H1 (cell line): ENCODE measurements at places on chromosomes 13 and 19.

GRCh38 chr19:38699027-38699346 lies 45.3 kb downstream of the CAPN12 start:
- no peak for DNase-seq
- no peaks in the 10 kb centered on the region for H3K27me3 ChIP-seq
- peaks cover 17% of the 10 kb centered on the region for H3K36me3 ChIP-seq

GRCh38 chr13:102191951-102192502 lies 209.8 kb downstream of the FGF14 start:
- no peaks in the 10 kb centered on the region for H3K36me3 ChIP-seq
- no peak for DNase-seq
- H3K27me3 ChIP-seq: no peaks in the 10 kb centered on the region
- H3K4me3 ChIP-seq: no peak overlapping the region
- no peak overlapping the region for H3K27ac ChIP-seq

- no peak for DNase-seq
- H3K36me3 ChIP-seq: no peaks in the 10 kb centered on the region
- no peak overlapping the region for H3K27ac ChIP-seq
- H3K27me3 ChIP-seq: no peaks in the 10 kb centered on the region
- no peak overlapping the region for H3K4me3 ChIP-seq
Measured at GRCh38 chr13:46404733-46405100, 17.7 kb upstream of the RUBCNL start.

GRCh38 chr13:101575581-101575980 lies 123.1 kb downstream of the ITGBL1 start:
- no peak for DNase-seq
- H3K27ac ChIP-seq: no peak overlapping the region
- H3K4me1 ChIP-seq: no peaks in the 10 kb centered on the region
- H3K36me3 ChIP-seq: no peaks in the 10 kb centered on the region
- no peak overlapping the region for H3K4me3 ChIP-seq

DNA sequence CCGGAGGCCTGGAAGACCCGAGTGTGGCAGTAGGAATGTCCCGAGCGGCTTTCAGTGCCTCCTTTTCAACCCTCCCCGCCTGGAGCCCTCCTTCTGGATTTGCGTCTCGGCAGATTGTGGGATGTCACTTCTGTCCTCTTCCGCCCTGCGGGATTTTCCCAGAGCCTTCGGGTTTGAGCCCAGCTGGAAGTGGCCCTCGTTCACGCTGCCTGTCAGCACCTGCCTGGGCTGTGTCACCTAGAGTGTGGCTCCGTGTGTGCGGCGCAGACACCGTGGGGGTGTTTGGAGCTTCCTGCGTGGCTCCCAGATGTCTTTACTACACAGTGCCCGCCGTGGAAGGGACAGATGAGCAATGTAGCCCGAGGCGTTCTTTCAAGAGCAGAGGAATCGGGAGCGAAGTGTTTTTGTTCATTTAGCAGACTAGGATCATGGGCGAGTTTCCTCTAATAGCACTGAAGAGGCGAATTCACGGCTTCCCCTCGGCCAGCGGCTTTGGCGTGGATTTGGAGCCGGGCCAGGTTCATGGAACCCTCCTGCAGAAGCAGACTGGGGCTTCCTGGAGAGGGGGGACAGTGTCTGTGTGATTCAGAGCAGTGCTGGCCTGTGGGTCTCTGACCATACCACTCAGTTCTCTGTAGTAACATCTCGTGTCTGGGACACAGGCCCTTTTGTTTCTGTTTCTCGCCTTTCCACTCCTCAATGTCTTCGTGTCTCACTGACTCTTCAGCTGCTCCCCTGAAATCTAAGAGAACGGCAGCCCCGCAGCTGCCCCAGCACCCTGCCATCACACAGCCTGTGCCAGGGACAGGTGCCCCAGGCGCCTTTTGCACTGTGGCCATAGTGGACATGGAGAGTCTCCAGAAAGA lies 68.0 kb downstream of the KDM4B start:
- H3K4me3 ChIP-seq: no peak overlapping the region
- H3K27ac ChIP-seq: no peak overlapping the region
- no peaks in the 10 kb centered on the region for H3K27me3 ChIP-seq
- peaks cover 8% of the 10 kb centered on the region; the same call in 1 of the 2 replicates for H3K36me3 ChIP-seq
- no peak for DNase-seq

DNA sequence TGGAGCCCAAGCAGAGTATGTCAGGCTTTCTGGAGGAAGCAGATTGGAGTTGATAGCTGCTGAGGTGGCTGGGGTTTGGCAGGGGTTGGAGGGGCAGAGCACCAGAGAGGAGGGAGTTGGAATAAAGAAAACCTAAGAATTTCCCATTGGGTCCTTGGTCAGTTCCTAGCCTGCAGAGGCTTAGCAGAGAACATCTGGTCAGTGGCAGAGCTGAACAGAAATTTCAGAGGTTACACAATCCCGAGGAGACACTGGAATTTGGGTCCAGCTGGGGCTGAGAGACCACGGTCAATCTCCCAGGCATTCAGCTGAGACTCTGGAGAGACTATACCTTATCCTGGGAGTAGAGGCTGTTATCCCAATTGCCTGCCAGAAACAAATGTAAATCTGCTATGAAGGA lies 84.4 kb downstream of the DPY19L3 start:
- DNase-seq: no peak
- H3K4me3 ChIP-seq: no peak overlapping the region
- H3K27ac ChIP-seq: no peak overlapping the region

DNA sequence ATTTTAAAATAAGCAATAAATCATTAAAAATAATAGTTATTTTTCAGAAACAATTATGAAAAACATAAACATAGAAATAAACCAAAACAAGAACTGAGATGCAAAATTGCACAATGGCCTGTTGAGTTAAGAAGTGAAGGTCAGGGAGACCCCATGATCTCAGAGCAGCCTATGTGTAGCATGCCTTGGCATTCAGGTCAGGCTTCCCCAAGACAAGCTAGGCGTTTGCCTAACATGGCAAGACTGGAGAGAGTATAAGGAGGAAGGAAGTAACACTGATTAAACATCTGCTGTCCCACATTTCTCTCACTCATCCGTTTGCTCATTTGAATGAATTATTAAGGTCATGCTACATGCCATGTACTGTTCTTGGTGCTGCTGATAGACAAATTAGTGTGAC lies 291.8 kb downstream of the TSHZ3 start:
- no peaks in the 10 kb centered on the region for H3K36me3 ChIP-seq
- no peak overlapping the region for H3K4me3 ChIP-seq
- H3K4me1 ChIP-seq: no peaks in the 10 kb centered on the region
- no peaks in the 10 kb centered on the region for H3K27me3 ChIP-seq

DNA sequence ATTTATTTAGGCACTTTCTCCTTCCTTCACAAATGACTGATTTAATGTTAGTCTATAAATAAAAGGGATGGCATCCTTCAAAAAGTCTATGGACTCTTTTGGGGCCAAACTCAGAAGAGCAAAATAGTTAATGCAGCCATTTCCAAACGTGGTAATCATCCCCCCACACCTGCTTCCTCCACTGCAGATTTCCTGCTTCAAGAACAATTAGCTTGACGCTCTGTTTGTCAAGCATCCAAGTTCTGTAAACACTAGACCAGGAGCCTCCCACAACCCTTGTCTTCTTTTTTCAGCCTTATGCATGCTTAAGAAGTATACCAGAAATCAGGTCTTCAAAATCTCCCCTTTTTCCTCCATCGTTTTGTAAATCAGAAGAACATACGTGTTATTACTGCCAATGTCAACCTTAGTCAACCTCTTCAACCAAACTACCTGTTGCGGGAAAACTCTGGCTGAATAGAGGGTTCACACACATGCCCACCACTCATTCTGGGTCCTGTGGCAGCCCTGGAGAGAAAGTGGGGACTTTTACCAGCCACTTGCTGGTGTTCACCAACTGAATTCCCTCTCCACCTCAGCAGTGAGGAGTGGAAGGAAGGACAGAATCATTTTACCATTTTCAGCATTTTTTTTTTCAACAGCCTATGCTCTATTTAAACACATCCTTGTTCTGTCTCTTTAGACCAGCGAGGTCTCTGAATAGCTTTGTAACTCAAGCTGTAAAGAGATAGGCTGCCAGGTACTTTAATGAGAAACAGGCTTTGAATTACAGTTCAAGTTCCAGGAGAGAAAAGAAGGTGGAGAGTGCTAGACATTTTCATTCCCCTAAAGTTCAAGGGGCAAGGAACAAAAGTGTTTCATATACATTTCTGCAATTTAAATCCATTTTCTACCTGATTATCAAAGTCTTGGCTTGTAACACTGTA lies 39.1 kb downstream of the EFNB2 start:
- no peak overlapping the region for H3K4me3 ChIP-seq
- H3K36me3 ChIP-seq: peaks cover 18% of the 10 kb centered on the region
- no peaks in the 10 kb centered on the region; the same call in 1 of the 2 replicates for H3K4me1 ChIP-seq
- H3K27ac ChIP-seq: no peak overlapping the region
- H3K27me3 ChIP-seq: peaks cover 1% of the 10 kb centered on the region
